H7 (cell line): ENCODE measurements at places on chromosomes 4 and X. TPM values are rescaled to one million over a fixed set of nuclear protein-coding genes. Genes with fewer than 3 reads are reported as not detected.

DNA sequence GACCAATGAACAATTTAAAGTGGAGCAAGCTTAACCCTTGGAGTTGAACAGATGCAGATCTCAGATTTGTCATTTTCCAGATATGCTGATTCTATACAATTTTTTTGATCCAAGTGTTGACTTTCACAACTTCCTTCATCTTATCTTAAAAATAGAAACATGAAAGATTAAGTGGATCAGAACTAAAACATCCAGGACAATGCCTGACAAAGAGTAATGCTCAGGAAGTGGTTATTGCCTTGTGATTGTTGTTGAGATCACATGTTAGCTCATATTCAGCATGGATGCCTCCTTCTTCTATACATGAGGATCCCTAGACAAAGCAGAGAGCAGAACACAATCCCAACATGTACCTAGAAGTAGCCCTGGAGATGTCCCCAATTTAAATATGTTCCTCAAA is 160.9 kb downstream of the PPARGC1A start:
- DNase-seq, result no peak

DNA sequence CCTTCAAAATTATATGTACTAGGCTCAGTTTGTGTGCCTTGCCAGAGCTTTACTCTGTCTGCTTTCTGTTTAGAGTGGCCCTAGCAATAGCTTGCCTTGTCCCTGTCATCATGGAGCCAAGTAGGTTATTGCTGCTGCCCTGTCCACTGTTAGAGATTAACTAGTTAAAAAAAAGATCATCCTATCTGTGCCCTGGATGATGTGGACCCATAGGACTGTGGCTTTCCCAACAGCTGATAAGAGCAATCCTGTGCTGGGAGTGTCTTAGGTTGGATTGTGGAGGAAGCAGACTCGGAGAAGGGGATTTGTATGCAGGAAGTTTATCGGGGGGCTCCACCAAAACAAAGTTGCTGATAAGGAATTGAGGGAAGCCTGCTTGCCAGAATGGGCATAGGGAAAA is 23.8 kb downstream of the PPP1R2C start:
- DNase-seq, result no peak

- DNase-seq, result no peak
These were observed 115.5 kb upstream of the FAM9A start for GRCh38 chrX:8916697-8917096.

- peak; percentile 59 for DNase-seq
These were observed 5.9 kb downstream of the CCDC120 start for GRCh38 chrX:49064735-49065134.

- no peak for DNase-seq
These were observed 233.3 kb upstream of the EDNRA start for GRCh38 chr4:147247579-147247978.

DNA sequence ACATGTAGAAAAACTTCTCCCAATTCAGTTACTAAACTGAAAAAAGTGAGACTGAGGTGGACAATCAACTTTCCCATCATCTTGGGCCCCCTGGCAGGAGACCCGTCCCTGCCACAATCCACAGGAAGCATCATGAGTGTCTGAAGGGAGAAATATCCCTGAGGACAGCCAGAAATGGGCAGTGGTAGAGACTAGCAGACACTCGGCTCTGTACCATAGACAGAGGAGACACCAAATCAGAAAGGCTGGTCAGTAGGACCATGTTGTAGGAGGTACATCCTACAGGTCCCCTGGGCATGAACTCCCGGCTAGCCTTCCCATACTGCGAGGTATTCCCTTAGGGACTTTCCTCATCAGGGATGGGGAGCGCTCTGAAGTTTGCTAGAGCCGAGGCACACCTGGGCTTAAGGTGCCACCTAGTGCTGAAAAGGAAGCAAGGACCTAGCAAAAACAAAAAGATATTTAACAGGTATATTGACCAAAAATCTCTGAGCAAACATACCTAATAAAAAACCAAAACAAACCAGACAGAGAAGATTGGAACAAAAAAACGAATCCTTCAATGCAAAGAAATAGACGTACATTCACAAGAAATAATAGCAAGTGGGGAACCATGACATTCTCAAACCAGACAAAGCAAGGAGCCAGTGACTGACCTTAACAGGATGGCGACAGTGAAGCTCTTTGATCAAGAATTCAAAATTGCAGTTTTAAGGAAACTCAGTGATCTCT is 55.6 kb downstream of the HAUS3 start:
- DNase-seq, result peak; percentile 76

DNA sequence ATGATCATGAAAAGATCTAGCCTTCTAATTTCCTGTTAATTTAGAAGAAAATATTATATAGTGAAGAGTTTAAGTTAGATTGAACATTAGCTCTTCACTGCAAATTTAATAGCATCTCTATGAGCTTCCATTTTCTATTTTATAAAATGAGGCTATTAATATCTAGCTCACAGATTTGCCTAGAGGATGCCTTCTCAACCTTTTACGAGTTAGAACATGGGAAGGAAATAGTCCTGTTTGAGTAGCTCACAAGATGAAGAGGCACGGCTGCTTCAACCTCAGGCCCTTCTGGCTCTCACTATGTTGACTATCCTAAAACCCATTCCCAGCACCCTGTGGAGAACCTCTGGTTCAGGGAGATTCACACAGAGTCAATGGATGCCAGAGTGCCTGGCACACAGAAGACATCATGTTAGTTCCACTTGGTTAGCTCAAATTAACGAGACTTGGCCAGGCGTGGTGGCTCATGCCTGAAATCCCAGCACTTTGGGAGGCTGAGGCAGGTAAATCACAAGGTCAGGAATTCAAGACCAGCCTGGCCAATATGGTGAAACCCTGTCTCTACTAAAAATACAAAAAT is 97.9 kb upstream of the GUCY1A1 start:
- no peak for DNase-seq

- DNase-seq, result no peak
These were observed 109.9 kb upstream of the DDX53 start for GRCh38 chrX:22889819-22890218.

DNA sequence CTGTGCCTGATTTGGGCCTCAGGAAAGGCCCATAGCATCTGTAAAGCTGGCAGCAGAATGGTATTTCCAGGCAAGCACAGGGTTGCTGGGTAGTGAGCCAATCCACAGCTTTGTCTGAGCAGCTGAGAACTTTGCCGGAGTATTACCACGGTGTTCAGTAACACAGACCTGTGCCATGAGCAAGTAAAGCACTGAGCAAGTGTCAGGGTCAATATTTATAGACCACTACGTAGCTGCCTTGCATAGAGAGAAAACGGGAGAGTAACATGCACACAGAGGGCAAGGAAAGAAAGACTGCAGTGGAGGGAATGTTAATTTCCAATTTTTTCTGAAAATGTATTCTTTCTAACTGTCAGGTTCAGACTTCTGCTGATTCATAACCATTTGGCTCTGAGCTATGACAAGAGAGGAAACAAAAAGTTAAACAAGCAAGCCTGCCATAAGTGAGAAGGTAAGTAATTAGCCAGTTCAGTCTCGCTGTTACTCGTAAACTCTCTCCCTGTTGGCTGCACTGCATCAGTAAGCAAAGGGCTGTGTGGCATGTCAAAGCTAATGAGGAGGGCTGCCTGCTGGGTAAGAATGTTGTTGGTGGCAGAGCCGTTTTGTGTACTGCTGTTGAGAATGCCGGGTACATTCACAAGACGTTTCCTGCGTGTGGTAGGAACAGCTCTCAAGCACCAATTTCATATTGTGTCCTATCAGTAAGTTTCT is 238.1 kb downstream of the BMPR1B start:
- peak; percentile 1 for DNase-seq

- no peak for DNase-seq
These were observed 9.3 kb downstream of the PDGFRA start for GRCh38 chr4:54238389-54238788.

- DNase-seq, result no peak
These were observed 1520.7 kb upstream of the PCDH7 start for GRCh38 chr4:29199485-29199884.

GRCh38 chrX:74421740-74422352 is 553 bp downstream of the SLC16A2 start:
- peak; percentile 47 for DNase-seq

- DNase-seq, result no peak
These were observed 771 bp downstream of the NAP1L2 start for GRCh38 chrX:73213734-73214425.

DNA sequence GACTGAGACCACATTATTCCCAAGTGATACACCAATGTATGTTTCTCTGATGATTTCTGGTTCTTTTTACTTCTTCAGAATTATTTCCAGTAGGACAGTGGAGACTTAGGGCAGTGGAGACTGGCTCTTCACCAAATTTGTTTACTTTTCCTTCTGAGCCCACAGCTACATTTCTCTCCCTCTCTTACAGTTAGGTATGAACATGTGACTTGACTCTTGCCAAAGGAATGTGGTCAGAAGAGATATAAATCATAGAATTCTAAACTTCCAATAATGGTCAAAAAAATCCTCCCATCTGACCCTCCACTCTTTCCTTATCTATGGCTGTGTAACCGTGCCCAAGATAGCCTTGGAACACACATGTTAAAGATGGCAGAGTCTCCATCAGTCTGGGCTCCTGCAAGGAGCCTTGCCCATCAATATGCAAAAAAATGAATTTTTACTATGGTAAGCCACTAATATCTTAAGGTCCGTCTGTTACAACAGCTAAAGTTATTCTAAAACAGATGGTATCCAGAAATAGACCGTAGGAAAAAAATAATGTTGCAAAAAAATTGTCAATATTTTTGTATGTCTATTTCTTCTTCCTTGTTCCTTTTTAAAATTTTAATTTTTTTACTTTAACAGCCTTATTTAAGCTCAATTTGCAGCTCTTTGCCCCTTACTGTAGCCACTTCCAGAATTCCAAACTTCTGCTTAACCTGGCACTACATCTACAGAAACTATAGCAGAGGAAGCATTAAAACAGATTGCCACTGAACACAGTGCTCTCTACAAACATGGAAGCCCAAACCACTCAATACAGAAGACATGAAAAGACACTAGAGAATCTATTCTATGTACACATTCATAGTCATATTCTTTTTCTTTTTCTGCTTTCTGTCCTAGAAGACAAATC is 260.7 kb downstream of the COL25A1 start:
- no peak for DNase-seq

DNA sequence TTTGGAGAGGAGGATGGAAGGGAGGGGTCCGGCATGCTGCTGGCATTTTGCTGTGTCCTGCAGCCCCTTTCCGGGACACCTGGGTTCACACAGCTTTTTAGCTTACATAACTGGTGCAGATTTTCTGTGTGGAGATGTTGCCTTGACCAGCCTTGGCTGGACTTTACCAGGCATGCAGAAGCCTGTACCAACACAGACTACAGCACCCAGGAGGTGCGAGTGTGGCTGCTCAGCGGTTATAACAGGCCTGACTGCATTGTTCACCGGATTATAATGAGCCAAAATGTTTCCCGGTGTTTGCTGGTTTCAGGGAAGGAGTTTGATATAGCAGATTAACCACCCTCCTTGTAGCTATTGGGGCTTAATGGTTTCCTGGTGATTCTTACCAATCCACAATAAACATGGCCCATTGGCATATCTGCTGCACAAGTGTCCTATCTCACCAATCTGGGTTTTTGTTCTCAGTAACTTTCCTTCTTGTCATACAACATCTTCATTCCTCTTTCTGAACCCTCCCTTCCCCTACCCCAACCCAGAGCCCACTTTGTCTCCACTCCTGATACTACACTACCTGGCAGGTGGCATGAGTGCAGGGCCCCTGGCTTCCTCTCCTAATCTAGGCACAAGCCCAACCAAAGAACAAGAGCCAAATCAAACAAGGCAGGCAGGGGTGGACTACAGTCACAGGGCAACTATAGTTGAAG is 3.9 kb downstream of the RPL10 start:
- no peak for DNase-seq

- no peak for DNase-seq
These were observed 42.3 kb upstream of the PPARGC1A start for GRCh38 chr4:23932186-23932585.

GRCh38 chr4:79917246-79917645 is 155.8 kb downstream of the ANTXR2 start:
- no peak for DNase-seq

DNA sequence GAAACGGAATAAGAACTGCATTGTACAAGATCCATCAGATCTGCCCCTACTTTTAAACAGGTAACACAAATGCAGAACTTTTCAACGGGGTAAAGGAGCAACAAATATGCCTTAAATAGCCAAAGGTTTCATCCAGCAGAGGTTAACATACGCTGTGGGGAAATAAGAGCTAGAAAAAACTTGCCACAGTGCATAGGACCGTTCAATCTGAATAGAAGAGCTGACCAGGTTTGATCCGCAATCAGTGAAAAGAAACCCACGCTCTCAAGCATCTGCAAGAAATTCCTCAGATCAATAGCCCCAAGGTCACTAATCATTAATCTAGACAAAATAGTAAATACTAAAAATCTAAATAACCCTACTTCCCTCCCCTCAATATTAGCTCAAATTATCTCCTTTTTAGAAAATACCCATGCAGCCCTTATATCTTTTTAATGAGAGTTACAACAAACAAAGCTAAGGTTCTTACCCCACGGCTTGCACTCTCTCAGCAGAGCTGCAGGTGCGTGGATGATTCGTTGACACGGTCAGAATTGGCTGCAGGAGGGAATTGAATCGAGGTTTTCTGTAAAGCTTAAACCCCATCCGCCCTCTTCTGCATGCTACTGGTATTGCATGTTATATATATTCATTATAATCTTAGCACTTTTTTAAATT is at the start of gene TLR10:
TSS of gene TLR10 (minus strand) at position 539 of the 657 bp plus-strand sequence. CDS start 7,400 bp downstream, outside the sequence.
- DNase-seq, result peak; percentile 17

GRCh38 chrX:8413279-8413678 is 51.4 kb upstream of the VCX3B start:
- no peak for DNase-seq

- no peak for DNase-seq
These were observed 11.0 kb downstream of the VEGFC start for GRCh38 chr4:176781739-176782100.

- no peak for DNase-seq
These were observed 124.2 kb downstream of the CAMK2D start for GRCh38 chr4:113637363-113637762.

DNA sequence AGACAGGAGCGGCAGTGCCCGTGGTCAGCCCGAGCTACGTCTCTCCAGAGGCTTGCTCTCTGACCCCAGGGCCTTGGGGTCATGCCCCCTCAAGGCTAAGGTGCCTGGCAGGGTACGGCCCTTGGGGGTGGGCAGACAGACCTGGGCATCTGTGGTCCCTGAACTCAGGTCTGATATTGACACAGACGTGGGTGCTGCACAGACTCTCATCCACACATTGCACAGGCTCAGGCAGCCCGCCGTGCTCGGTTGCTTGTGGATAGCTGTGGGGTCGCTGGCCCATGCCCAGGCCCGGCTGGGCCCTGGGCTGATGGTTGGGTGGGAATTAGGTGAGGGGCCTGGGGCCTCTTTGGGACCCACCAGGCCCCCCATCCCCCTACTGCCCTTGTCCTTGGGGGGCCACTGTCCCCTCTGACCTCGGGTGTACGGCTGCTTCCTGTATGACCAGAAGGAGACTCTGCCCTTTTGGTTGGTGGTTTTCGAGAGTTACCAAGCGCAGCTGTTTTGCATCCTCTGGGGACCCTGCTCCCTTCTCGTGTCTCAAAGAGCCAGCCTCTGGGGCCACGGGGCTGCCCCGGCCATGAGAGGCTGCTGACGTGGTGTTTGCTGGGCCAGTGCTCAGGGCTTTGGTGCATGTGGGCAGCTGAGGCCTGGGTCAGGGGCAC is 10.1 kb downstream of the FGFRL1 start:
- DNase-seq, result no peak

Gene ZDHHC15
- total RNA-seq, result 1.5 and 2.2 TPM in 2 replicates

Gene NIPAL1
- 1.7 and 2.5 TPM in 2 replicates for total RNA-seq

Gene WAS
- total RNA-seq, result 0.67 and 0.69 TPM in 2 replicates

Gene AADAT
- total RNA-seq, result 22.4 and 28.3 TPM in 2 replicates

Gene TMEM144
- total RNA-seq, result 5.2 and 7.1 TPM in 2 replicates

Gene MAP3K15
- 2.3 and 3.0 TPM in 2 replicates for total RNA-seq

Gene NDNF
- total RNA-seq, result 1.6 and 3.4 TPM in 2 replicates
